ENCODE measurements at places on chromosomes 6 and 20. TPM values are rescaled to one million over a fixed set of nuclear protein-coding genes. Genes with fewer than 3 reads are reported as not detected.

CYP24A1 gene
- total RNA-seq = not detected

TRIM15 gene
- total RNA-seq = not detected

MYL9 gene
- 0.76 TPM for total RNA-seq

COL21A1 gene
- total RNA-seq = not detected

FAM83C gene
- total RNA-seq = 0.10 TPM

GRIK2 gene
- not detected for total RNA-seq

ATP9A gene
- total RNA-seq = 18.9 TPM

LST1 gene
- 15.5 TPM for total RNA-seq

CCN6 gene
- total RNA-seq = not detected

COL12A1 gene
- not detected for total RNA-seq

NUDT3 gene
- total RNA-seq = 9.2 TPM

GRCh38 chr20:56733967-56734366, 104.9 kb downstream of the TFAP2C start:
- DNase-seq = no peak

- no peak for DNase-seq
These were observed 196.5 kb downstream of the ARHGAP18 start for GRCh38 chr6:129513471-129513870.

DNA sequence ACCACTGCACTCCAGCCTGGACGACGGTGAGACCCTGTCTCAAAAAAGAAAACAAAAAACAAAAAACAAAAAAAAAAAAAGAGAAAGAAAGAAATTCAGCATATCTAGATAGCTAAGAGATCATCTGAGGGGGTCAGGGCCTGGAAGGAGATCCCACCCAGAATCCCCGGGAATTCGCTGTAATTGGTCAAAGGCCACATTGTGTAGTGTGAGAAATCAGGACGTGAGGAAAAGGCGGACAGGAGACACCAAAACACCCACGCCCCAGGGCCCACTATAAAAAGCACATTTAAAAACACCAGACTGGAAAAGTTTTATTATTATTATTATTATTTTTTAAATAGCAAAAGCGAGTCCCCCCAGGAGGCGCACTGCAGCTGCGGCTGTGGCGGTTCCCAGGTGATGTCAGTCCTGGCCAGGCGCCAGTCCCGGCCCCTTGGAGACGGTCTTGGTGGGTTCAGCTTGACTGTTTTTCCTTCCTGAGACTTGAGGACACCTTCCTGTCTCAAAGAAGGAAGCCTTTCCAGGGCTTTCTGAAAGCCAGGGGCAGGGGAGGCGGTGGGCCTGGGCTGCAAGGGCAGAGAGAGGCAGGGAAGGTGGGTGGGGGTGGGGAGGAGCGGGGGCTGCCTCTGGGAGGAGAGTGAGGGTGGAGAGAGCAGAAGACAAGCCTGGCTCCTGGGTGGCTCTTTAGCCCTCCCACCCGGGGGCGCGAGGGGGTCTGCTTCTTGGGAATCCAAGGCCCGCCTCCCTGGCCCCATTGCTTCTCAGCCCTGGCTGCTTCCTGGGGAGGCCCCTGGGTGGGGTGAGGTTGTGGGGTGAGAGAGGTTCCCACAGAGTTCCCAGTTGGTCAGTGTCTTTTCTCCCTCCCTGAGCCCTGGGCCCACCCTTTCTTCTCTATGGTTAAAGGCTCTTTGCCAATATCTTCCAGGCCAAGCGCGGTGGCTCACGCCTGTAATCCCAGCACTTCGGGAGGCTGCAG, 14.5 kb downstream of the TCF15 start:
- DNase-seq = no peak

- DNase-seq = no peak
These were observed 400 bp upstream of the TRMT11 start for GRCh38 chr6:125985979-125986300.

GRCh38 chr20:43537921-43538877, 20.6 kb upstream of the SGK2 start:
- DNase-seq = no peak

GRCh38 chr6:139708337-139709199, 334.1 kb upstream of the CITED2 start:
- DNase-seq = no peak

- no peak for DNase-seq
These were observed 21.9 kb downstream of the SIRPD start for GRCh38 chr20:1535420-1536175.

GRCh38 chr6:48134246-48134645, 23.2 kb upstream of the PTCHD4 start:
- DNase-seq = no peak

- no peak for DNase-seq
These were observed 26.2 kb upstream of the ENPP4 start for GRCh38 chr6:46103441-46104115.

GRCh38 chr6:107660839-107661238, 163.3 kb downstream of the SCML4 start:
- DNase-seq = no peak

DNA sequence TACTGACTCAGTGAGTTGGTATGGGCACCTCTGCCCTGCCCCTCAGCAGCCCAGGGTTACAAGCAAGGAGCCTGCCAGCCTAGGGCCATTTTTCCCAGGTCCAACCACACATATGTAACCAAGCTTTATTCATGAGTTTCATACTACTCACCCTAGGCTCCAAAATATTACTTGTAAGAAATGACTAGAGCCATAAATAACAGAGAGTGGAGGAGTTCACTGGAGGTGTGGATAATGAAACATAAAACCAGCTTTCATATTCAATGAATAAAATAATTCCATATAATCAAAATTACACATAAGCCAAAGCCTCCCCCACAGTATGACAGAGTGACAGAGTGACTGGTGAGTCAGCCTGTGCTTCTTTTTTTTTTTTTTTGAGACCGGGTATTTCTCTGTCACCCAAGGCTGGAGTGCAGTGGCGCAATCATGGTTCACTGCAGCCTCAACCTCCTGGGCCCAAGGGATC, 229.8 kb upstream of the SASH1 start:
- DNase-seq = no peak

GRCh38 chr20:19616620-19617019, 141.4 kb upstream of the RIN2 start:
- no peak for DNase-seq

GRCh38 chr6:16274885-16275589, 36.6 kb downstream of the GMPR start:
- DNase-seq = no peak

DNA sequence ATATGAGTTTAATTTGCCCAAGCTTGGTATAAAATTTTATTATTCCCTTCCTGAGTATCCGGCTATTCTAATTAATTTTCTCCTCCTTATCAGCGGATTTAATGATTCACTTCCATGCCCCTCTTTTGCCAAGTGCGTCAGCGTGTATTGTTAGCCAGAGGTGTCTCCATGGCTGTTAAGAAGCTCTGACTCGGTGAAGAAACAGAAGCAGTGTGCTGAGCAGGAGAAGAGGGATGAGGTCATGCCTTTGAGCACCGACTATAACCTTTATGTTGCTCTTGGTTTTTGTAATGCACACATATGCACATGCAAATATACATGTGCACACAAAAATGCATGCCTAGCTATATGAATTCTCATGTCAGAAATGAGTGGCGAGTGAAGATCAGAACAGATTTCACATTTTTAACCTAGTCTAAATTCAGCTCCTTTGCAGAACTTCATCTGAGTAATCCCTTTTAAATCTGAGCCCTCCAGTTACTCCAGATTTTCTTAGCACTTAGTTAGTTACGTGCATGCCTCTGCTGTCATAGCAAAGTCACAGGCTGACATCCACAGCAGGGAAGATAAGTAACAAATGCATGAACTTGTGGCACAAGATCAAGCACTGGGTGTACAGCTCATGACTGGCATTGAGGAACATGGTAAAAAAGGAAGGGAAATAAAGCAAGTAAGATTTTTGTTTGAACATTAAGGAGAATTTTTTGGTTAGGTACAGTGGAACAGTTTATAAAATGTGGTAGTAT, 24.3 kb downstream of the HTR1E start:
- no peak for DNase-seq

DNA sequence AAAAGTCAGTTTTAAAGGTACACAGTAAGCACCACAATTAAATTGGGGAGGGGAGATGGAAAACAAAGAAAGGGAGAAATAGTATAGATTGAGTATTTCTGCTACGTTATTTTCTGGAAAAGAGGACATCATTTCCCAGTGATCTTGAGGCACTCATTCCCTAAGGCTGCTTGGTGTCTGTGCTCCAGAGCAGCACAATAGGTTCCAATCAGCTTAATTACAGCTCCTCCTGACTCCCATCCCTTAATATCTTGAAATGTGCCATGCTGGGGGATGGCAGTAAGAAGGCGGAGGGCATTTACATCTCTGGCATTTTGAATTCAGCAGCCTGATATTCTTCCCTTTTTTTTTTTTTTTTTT, 39.5 kb upstream of the BEND3 start:
- DNase-seq = no peak

DNA sequence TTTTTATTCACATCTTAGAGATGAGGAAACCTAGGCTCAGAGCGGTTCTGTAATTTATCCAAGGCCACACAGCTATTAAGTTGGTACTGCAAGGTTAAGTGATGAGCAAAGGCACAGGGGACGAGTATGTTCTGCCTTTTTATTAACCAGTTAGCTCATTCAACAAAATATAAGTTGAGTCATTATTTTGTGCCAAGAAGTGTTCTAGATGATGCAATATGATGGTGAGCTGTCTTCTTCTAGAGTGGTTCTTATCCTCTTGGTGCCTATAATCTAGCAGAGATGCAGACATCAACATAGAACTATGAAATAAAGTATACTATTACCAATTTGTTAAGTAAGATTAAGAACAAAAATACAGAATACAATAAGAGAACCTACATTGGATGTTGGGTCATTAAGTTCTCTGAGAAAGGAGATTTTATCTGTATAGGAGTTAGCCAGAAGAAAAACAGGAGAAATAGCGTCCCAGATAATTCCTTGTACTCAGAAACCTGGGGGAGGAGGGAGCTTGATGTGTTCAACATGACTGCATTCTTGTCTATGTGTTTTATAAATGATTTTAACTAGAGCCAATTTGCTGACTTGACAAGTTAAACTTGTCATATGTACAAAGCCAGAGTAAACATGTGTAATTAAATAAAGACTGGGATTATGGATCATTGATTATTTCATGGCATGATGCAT, 122.3 kb downstream of the TBXT start:
- DNase-seq = no peak

- DNase-seq = no peak
These were observed 314.6 kb downstream of the CDH26 start for GRCh38 chr20:60272790-60273189.

GRCh38 chr20:45374101-45374467, 4.0 kb downstream of the TP53TG5 start:
- DNase-seq = no peak

- DNase-seq = no peak
These were observed at the start of gene COL21A1 for GRCh38 chr6:56246881-56247653. Gene COL21A1, minus strand, starts transcription at chr6:56247580. Its CDS starts 64,962 bp downstream, at chr6:56182618.

- no peak for DNase-seq
These were observed 95.4 kb downstream of the OGFRL1 start for GRCh38 chr6:71383901-71384489.

GRCh38 chr6:136403110-136403980, 113.7 kb upstream of the BCLAF1 start:
- DNase-seq = no peak

DNA sequence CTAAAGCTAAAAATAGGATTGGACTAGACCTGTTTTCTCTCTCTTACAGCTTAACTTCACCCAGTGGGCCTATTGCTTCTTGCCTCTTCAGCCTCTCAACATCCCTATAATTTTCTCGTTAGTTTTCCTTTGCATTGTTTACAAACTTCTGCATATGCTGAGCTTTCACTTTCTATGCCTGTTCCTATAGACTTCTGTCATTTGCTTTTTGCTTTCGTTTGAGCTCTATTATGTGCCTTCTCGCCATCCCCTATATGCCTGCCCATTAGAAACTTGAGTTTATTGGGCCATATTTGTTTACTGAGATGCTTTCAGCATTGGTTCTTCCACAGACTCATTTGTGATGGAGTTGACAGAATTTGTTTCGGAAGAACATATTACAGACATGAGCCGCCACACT, 40.9 kb downstream of the NCOA7 start:
- DNase-seq = no peak

DNA sequence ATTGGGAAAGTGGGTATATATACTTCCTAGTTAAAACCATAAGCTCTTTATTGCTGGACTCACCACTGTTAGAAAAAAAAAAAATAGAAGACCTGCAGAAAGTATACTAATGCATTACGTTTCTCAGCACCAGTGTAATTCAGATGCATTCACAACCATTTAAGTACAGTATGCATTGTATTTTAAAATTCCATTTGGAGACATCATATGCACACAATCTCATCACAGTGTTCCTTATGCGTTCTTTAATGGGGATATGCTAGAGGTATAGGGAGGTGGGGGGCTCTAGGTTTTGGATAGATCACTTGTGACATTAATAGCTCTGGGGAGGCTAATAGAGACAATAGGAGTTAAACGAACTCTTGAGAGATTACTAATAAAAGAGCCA, 9.4 kb downstream of the TFAP2A start:
- no peak for DNase-seq

- DNase-seq = no peak
These were observed 34.5 kb downstream of the BMP7 start for GRCh38 chr20:57231951-57232428.

- DNase-seq = no peak
These were observed 33.2 kb downstream of the ID4 start for GRCh38 chr6:19870322-19870721.

DNA sequence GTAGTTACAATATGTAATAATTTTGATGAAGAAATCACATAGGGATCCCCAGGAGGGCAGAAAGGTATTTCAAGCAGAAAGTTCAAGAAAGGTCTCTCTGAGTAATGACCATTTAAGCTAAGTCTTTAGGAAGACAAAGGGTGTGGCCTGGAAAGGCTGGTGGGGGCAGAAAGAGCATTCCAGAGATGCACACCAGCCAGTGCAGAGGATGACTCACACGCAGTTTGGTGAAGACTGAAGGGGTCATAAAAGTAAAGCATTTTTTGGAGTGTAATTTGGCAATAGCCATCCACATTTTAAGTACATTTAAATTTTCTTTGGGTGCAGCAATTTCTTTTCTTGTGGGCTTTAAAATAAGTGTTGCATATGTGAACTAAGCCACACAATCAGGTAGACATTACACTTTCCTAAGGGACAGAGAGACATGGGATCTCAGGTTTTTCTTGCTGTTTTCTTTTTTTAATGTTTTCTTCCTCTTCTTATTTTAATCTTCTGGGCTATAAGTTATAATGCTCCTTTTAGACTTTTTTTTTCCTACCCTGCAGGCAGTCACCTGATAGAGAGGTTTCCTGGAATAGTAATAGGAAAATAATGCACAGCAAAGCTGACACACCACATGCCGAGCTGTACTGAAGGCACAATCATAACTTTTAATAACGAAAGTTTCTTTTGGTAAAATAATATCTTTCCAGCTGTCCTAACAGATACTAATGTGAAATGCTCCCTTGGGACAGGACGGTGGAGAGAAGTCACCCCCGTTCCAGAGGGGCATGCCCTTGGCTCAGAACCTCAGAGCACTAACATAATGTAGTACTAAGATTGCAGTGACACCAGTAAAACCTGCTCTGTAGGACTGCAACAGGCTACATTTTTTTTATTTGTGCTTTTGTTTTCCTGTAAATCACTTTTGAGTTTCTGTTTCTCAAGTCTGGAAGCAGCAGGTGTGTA, 49.6 kb upstream of the PTPRK start:
- DNase-seq = no peak

- DNase-seq = no peak
These were observed 43.6 kb upstream of the CCN6 start for GRCh38 chr6:112010328-112010727.

- no peak for DNase-seq
These were observed 81.2 kb upstream of the VSTM2L start for GRCh38 chr20:37821696-37822095.

Data from natural killer cell treated with Interleukin-12 subunit alpha and Interleukin-12 subunit beta and Interleukin-15 and Interleukin-18, amount 100 ng/mL, for 72 hours (primary cell).